ENCODE measurements at places on chromosomes 11 and 22. TPM values are rescaled to one million over a fixed set of nuclear protein-coding genes. Genes with fewer than 3 reads are reported as not detected.

SYT8 gene
- not detected for total RNA-seq

PACSIN3 gene
- total RNA-seq = 3.4 TPM

TSPAN32 gene
- total RNA-seq = 0.25 TPM

TRIM49 gene
- total RNA-seq = not detected

CENPM gene
- total RNA-seq = 3.0 TPM

GRM5 gene
- total RNA-seq = 141 TPM
